ENCODE measurements at places on chromosomes 16 and 17.

- DNase-seq, result peak; percentile 34
Measured at GRCh38 chr16:70433458-70434103, 5.3 kb downstream of the ST3GAL2 start.

GRCh38 chr17:30393491-30393890 lies 14.8 kb downstream of the CPD start:
- no peak for DNase-seq

DNA sequence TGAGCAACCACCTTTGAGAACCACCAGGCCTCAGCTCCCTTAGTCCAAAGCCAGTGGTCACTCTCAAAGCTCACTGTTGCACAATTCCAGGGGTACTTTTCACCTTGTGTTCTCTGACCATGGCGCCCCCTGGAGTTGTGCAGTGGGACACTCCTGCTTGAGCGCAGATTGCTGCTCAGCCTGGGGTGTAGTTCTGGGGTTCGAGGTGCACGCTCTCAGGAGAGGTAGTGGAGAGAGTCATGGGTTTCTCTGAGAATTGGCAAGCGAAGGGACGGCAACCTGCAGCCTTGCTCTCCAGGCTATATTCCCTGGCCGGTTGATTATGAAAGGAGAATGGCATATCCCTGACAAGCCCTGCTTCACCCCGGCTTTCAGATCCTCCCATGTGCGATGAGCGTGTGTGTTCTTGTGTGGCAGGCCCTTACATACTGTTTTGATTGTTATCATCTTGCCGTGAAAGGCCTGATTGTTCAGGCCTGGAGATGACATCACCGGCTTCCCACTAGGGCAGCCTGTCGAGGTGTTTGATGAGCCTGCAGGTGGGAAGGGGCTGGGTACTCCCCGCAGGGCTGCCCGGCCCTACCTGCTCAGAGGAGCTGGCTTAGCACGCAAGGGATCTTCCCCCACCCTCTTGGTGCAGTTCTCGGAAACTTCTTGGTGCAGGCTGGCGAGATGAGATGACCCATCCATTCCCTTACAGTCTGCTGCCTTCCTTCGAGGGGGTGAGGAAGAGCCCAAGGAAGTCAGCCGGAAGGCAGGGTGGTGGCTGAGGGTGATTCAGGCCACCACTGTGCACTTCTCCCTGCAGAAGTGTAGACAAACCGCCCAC lies 431.2 kb downstream of the SLC39A11 start:
- no peak for DNase-seq

DNA sequence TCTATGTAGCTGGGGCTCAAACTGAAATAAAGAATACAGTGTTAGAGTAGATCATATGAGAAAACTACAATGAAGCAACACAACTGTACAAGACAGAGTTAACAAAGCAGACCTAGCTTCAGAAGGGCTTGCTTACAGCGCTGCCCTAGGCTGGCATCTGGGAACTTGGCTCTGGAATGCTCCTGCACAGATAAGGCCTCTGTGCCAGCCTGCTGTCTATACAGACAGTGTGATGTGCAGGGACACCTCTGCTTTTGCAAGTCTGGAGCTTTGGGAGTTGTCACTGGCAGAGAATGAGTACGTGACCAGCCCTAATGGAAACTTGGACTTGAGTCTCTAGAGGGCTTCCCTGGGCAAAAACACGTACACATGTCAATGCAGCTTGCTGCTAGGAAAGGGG lies 32.1 kb upstream of the SLC38A8 start:
- DNase-seq, result no peak

DNA sequence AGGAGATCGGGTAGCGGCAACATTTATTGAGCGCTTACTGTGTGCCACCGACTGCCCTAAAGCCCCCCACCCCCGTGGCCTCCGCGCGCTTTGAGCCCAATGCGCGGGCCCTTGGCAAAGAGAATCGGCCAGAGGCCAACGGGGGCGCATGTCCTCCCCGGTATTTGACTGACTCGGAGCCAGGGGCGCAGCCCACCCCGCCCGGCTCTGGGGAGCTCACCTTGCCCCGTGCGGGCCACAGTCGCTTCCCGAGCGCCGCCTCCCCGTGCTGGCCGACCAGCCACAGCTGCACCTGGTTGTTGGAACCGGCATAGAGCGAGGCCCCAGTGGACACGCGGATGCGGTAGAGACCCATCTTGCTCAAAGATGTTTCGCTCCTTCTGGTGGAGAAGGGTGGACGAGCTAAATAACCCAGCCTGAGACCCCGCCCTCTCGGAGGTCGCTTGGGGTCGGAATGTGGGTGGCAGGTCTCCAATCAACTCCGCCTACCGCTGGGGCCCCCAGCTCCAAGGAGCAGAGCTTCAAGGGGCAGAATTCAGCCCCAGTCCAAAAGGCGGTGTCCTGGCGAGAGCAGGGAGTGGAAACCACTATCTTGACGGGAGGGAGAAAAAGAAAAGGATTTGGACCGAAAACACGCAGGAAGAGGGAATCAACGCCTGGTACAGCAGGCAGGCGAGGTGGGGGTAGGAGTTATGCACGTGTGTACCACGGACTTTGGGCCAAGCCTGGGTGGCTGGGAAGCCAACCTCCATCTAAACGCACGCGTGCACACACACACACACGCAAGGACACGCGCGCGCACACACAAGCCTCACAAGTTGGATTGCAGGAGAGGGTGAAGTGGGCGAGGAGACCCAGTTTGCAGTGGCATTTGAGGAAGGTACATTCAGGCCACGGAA lies at the start of gene ALOX15:
Gene ALOX15, minus strand, starts transcription at position 382 of the 899 bp plus-strand sequence. Its CDS starts 27 bp downstream, at position 355.
- DNase-seq, result no peak

DNA sequence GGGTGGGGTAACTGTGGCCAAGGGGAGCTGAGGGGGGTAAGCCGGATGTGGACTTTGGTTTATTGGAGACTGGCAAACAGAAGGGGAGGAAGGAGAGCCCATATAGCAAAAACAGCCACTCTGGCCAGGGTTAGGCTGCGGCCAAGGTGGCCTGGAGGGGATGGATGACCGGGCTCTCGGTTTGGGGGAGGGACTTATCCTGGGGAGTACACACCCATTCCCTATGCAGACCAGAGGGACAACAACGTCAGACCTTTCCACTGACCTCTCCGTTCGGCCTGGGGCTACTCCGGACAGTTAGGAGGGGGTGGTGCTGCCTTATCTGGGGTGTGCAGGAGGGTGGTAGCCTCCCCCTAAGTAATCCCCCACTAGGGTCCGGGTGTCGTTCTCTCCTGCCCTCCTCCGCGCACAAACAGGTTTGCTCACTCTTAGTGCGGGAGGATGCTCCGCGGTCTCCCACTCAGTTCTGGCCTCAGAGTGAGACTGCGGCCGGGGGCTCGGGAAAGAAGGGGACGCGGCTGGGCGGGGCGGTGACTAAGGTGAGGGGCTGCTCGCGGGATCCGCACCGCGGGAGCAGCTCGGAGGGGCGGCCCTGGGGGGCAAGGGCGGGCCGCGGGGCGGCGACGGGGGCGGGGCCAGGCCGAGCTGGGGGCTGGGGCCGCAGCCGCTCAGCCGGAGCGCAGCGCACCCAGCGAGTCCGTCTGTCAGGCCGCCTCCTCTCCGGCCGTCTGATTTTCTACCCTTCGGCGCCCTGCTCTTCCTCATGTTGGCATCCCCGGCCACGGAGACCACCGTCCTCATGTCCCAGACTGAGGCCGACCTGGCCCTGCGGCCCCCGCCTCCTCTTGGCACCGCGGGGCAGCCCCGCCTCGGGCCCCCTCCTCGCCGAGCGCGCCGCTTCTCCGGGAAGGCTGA lies at the start of gene WNK4:
Gene WNK4, plus strand, starts transcription at position 675 of the 915 bp plus-strand sequence. Its CDS starts 89 bp downstream, at position 764.
- no peak for DNase-seq

DNA sequence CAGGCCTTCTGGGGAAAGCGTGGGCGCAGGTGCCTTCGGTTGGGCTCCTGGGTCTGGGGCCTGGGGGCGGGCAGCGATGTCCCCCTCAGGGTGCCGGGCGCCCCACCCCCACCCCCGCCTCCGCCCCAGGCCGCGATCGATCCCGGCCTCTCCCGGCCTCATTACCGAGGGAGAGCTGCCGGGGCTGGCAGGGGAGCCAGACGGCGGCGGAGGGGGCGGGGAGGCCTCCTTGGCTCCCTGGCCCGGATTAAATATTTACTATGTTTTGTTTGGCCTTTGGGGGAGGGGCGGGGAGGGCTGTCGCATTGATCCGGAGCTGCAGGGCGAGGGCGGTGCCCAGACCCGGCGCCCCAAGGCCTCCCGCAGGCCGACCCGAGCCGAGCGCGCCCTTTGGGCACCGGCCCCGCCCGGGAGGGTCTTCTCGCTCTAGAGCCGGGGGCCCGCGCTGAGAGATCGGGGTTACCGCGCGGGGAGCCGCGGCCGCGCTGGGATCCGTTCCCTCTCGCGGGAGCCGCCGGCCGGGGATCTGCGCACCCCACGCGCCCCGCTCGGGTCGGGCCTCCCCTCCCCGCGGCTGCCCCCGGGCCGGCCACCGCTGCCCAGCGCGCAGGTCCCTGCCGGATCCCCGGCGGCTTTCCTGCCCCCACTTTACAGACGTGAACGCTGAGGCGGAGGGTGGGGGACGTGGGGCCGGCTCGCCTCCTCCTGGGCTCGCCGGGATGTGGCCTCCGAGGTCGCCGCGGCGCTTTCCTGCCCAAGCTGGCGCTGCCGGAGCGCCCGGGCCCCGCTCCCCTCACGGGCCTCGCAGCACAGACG lies 27.0 kb downstream of the RTN4RL1 start:
- no peak for DNase-seq
